Endothelial cell (in vitro differentiated cells): ENCODE measurements at places on chromosomes 2 and 18. TPM values are rescaled to one million over a fixed set of nuclear protein-coding genes. Genes with fewer than 3 reads are reported as not detected.

DNA sequence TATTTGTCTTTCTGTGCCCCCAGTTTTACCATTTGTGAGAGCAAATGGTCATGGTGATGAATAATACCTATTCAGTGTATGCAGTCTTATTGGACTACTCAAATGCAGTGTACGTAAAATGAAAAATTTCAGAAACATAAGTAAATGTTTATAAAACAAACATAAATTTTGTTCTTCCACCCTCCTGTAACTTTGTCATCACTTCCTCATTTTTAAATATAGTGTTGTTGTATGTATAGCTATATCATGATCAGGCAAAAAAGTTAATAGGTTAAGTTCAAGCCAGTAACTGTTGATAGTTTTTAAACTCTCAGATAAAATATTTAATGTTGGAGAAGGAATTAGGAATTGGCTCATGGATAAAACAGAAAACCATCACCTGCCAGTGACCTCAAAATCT, 93.2 kb downstream of the KLF7 start:
- DNase-seq: no peak

NOTO gene
- total RNA-seq: not detected

B4GALT6 gene
- 31.6 TPM for total RNA-seq

MRO gene
- total RNA-seq: 0.23 TPM

DNA sequence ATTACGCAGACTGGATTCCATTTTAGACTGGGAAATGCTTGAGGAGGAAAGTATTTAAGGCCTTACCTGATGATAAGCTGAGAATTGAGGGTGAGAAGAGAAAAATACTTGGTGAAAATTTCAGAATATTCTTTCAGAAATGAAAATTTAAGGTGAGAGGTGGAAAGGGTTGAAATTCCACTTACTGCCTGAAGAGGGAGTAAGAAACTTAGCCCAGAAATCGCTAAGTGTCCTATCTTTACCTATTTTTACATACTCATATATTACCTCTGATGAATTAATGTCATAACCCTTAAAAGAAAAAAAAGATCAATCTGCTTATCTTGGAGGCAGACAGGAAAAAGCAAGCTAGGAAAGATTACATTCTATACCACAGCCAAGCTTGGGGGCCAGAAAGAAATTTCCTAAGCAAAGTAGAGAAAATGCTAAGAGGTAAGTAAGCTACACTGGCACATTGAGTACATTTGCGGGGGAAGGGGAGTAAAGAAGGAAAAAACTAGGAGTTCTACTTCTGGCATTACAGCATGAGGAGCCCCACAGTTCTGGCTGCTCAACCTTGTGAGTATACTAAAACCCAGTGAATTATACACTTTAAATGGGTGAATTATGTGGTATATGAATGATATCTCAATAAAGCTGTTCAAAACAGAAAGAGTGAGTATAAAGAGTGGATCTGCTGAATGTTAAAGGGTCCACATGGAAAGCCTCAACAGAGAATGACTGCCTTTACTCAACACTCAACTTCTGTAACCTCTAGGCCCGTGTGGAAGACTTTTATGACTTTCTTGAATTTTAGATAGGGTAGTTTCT, 33.8 kb downstream of the SMC6 start:
- no peak for DNase-seq
